ENCODE measurements at places on chromosomes 1 and 21.

GRCh38 chr1:150622303-150622975 lies 7.0 kb downstream of the ENSA start:
- DNase-seq, result no peak

GRCh38 chr1:70084314-70084915 lies 121.0 kb downstream of the LRRC40 start:
- DNase-seq, result no peak

- no peak for DNase-seq
Measured at GRCh38 chr21:43613755-43614638, 45.3 kb downstream of the HSF2BP start.

- DNase-seq, result no peak
Measured at GRCh38 chr1:214603819-214604252, 841 bp downstream of the CENPF start.

DNA sequence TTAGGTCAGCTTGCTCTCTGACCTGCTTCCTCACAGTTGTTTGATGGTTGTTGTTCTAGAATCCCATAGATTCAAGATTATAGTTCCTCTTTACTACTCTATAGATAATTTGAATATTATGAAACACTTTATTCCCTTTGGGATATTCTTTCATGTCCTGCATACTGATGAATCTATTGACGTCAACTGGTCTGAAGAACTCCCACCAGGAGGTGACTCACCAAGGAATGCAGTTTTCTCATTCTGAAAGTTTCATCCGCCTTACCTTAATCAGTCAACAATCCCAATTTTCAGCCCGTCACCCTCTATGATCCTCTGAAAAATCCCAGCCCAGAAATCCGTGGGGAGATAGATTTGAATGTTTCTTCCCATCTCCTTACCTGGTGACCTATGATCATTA lies 834.1 kb upstream of the PRMT6 start:
- no peak for DNase-seq

- DNase-seq, result no peak
Measured at GRCh38 chr1:188723332-188724020, 1754.2 kb downstream of the BRINP3 start.

DNA sequence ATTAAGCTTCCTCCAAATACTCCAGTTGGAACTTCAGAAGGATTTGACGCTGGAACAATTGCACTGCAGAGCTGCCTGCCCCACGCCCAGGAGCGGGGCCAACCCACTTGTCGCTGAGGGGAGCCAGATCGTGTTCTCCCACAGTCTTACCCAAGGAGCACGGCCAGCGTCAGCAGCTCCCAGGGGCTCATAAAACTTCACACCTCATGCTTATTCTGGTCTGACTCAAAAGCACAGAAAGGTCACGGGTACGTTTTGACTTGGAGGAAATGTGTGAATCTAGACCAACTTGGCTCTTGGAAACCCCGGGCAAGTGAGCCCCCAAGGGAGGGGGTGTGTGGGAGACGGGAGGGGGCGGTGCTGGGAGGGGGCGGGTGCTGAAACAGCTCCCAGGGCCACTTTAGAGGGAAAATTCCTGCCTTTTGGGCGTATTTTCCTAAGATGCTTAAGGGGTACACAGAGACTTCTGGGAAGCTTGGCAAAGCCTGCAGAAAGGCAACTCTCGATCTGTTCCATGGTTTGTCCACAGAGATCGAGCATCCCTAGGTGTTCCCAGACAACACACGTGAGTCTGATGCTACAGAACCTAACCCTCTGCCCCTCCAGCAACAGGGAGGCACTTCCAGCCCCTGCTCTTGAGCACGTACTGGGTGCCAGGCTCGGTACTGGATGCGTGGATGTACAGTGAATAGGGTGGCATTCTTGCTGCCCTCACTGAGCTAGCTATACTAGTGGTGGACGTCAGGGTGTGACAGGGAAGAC lies 98.9 kb downstream of the DHRS3 start:
- DNase-seq, result peak; percentile 48

DNA sequence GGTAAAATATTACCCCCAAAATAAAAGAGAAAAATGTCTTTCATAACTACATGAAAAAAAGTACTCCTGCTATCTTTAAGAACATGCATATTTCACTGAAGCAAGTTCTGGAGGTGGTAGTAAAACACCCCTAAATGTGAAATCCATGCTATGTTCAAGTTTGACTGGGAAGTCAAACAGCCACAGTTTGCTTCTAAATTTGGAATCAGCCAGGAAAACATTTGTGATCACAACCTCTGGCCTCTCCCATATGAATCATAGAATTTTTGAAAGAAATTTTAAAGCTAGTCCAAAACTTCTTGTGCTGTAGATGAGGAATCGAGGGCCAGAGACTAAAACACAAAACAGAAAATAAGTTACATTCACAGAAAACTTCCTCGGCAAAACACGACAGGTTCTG lies 6.6 kb downstream of the SORT1 start:
- DNase-seq, result no peak

DNA sequence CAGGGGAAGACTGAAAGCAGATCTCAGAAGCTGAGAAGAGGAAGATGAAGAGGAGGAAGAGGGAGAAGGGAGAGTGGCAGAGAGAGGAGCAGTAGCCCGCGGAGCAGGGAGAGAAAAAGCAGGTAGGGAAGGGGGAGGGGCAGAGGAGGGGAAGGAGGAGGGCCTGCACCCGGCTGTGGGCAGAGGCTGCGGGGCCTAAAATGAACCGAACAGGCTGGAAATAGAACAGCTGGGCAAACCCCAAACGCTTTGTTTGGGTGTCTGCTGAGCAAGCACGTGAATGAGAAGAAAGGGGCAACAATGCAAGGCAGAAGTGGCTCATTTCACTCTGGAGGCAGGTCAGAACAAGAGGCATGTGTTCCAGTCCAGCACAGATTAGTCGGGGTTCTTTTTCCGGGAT lies 33.5 kb downstream of the KCNC4 start:
- no peak for DNase-seq

- no peak for DNase-seq
Measured at GRCh38 chr1:201169971-201170532, 15.8 kb upstream of the TMEM9 start.

GRCh38 chr1:33420870-33421775 lies 9.8 kb downstream of the PHC2 start:
- no peak for DNase-seq

GRCh38 chr1:162094723-162095122 lies 25.2 kb downstream of the NOS1AP start:
- no peak for DNase-seq

- no peak for DNase-seq
Measured at GRCh38 chr1:30307182-30307581, 416.2 kb downstream of the MATN1 start.

GRCh38 chr1:119721896-119722295 lies 10.2 kb downstream of the PHGDH start:
- DNase-seq, result no peak

- no peak for DNase-seq
Measured at GRCh38 chr21:15795533-15795932, 65.8 kb downstream of the USP25 start.

DNA sequence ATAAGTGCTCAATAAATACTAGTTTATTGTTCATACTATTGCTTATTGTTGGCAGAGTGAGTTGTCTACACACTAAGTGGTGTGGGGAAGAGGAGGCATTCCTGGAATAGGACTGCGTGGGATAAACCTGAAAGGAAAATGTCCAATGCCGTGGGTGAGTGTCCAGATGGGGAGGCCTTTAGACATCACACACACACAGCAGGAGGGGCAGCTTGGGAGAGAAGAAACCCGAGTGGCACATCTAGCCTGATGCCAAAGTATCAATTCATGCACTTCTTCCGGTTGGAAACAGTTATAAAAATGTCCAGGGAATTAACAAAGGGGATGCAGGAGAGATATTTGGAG lies 27.3 kb downstream of the CCN1 start:
- no peak for DNase-seq

GRCh38 chr1:98176936-98177335 lies 256.1 kb upstream of the DPYD start:
- DNase-seq, result no peak

- DNase-seq, result peak; percentile 27
Measured at GRCh38 chr1:207097871-207098324, 6.1 kb upstream of the C4BPA start.

DNA sequence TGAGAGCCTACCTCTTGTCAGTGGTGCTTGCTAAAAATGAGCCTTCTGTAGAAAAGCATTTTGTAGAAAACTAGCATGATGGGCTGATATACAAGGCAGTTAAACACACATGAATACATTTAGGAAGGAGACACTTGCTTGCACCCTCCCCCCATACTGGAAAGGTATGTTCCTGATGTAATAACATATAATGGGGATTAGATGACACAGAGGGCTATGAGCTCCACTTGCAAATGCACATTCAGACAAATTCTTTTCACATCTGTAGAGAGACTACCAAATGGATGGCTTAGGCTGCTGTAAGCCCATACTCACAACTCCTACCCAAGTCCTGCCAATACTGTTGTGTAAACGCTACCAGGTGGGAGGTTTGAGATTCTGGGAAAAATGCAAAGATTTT lies 634.0 kb downstream of the SMYD3 start:
- DNase-seq, result no peak

- DNase-seq, result no peak
Measured at GRCh38 chr1:25504706-25505595, 38.5 kb upstream of the LDLRAP1 start.

GRCh38 chr1:156964441-156964840 lies 44.0 kb downstream of the LRRC71 start:
- no peak for DNase-seq

DNA sequence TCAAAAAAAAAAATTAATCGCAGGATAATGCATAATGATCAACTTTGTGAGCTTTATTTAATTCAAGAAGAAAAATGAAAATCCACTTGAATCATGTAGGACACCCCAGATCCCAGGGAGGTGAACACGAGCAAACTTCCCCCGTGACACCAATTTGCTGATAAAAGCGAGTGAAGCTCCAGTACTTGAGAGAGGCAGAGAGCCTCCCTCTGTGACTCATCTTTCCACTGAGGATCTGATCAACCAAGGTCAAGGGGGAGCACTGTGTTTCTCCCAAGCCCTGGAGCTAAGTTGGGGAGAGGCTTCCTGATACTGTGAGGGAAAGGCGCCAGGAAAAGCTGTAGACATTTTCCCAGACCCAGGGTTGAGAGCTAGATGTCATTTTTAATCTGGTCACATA lies 160.9 kb downstream of the SLC44A5 start:
- no peak for DNase-seq

- DNase-seq, result no peak
Measured at GRCh38 chr1:193494368-193494767, 308.0 kb upstream of the B3GALT2 start.

DNA sequence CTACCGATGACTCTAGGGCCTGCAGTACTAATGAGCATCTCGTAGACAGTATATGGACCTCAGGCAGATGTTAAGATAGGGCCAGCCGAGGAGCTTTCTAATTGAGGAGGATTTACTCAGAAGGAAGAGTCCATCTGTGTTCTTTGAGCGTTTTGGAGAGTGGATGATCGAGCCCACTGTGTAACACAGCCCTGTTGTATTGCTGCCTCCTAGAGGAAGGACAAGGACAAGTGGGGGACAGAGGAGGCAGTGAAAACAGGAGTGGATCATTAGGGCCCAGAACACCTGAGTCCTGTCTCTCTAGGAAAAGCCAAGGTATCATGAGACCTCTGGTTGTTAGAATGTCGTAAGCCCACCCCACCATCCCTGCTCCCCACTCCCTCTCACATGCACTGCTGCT lies 62.9 kb downstream of the TBX19 start:
- DNase-seq, result no peak

- no peak for DNase-seq
Measured at GRCh38 chr1:234778221-234779159, 168.5 kb upstream of the IRF2BP2 start.

GRCh38 chr1:174969977-174970376 lies 29.8 kb upstream of the CACYBP start:
- no peak for DNase-seq

DNA sequence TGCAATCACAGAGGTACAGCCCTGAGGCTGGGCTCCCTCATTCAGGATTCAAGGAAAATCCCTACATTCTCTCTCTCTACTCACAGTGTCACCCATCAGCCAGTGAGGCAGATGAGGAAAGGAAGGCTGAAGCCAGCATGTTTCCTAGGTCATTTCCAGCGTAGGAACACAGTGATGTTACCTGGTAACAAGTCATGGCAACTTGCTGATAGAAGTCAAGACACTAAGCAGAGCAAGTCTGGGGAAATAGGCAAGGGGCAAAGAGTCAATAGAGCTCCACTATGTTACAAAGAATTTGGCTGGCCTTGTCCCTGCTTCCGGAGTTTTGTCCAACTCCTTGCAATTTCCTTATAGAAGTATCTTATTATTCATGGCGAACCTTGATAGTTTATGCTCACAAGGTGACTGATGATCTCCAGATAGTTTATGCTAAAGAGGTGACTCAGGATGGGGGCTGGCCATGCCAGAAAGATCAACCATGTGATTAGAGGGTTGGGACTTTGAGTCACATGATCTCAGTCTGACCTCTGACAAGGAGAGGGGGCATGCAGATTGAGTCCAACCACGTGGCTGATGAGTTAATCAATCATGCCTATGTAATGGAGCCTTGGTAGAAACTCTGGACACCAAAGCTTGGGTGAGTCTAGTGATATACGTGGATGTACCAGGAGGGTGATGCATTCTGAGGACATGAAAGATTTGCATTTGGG lies 51.1 kb downstream of the SUSD4 start:
- no peak for DNase-seq

- DNase-seq, result no peak
Measured at GRCh38 chr1:43982808-43983207, 3.8 kb downstream of the B4GALT2 start.

GRCh38 chr1:20597650-20598049 lies 8.8 kb downstream of the CDA start:
- DNase-seq, result no peak

- peak; percentile 20 for DNase-seq
Measured at GRCh38 chr1:184941735-184942134, 32.6 kb downstream of the NIBAN1 start.

DNA sequence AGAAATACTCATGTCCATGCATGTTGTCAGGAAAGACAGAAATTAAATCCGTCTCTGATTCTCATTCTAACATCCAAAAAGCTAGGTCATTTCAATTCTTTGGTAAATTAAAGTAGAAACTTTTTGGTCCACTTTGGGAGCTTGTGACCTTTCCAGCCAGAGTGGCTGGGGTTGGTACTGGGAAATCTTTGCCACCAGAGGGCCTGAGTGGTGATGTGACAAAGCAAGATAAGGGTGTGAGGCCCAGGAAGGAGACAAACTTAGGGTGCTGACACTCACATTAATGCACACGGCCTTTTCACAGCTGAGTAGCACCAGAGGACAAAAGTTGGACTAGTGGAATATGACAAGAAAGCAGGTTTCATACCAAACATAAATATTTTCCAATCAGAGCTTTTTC lies 144.3 kb downstream of the DNM3 start:
- DNase-seq, result no peak

- no peak for DNase-seq
Measured at GRCh38 chr1:233730809-233731208, 116.9 kb downstream of the KCNK1 start.

GRCh38 chr1:157415661-157416060 lies 136.7 kb downstream of the FCRL5 start:
- no peak for DNase-seq

- DNase-seq, result no peak
Measured at GRCh38 chr1:41388510-41388909, 27.3 kb downstream of the FOXO6 start.

- no peak for DNase-seq
Measured at GRCh38 chr1:96206451-96206850, 515.1 kb upstream of the PTBP2 start.

Measured in stimulated activated CD4-positive, alpha-beta T cell treated with anti-CD3 and anti-CD28 coated beads, Interleukin-12 subunit alpha, Interleukin-12 subunit beta, amount 100 ng/mL, for 48 hours (primary cell).